Liver (tissue), 10 donors: ENCODE measurements at places on chromosomes 7 and 10.
A peak's percentile ranks its signal among the peaks of the same experiment; 100 is the strongest.

GRCh38 chr10:131061216-131061615 is 250.3 kb downstream of the TCERG1L start:
- DNase-seq: no peak

DNA sequence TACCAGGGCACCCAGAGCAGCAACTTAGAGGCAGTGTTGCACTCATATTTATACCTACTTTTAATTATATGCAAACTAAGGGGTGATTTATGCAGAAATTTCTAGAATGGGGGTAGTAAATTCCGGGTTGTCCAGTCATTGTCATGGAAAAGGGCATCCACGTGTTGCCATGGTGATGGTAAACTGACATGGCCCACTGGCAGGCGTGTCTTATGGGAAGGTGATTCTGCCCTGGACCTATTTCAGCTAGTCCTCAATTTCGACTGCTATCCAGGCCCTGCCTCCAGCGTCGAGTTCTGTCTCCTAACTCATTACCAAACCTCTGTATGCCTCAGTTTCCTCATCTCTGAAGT is 12.8 kb downstream of the SNX8 start:
- no peak for DNase-seq

GRCh38 chr7:71132127-71132376 is at the start of gene GALNT17:
GALNT17 (plus strand) TSS chr7:71132144.
- DNase-seq: no peak

DNA sequence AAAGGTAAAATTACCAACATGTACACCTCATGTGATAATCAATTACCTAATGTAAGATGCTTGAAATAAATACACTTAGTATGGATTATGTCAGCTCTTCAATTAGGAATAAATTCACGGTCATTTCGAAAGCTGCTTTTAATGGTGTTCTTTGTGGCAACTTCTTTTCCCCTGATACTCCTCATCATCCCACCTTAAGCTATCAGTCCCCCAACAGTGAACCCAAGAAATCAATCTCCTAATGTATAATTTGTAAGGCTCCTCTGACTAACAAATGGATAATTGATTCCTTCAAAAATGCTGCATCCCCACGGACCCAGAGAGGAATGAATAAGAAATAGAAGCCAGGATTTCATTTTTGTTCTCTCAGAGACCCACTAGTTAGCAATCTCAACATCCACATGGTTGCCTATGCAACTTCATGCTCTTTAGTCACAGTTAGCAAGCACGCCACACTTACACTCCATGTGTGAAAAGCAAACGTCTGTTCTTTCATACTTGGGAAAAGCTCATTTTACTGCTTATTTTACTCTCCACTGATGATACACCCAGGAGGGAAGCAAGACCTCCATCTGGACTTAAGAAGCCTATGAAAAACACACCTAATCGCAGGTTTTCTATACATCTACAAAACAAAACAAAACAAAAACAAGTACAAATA is 70.1 kb downstream of the VPS41 start:
- DNase-seq: no peak

DNA sequence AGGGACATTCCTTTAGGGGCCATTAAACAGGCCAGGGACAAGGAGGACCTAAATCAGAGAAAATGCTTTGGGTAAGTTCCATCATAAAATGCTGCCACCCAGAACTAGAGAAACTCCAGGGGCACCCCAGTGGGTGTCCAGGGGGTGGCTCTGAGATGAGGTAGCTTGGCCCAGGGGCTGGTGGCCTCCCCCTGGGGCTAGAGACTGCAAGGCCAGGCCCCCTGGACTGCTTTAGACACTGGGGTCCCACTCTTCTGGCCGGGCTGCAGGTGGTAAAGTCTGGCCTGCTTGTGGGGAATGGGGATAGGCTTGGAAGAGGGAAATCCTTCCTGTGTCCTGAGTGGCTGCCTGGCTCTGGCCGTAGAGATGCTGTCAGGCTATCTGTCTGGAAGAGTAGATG is 169.6 kb upstream of the PODXL start:
- DNase-seq: no peak

GRCh38 chr10:94320285-94320914 is 42.3 kb downstream of the NOC3L start:
- DNase-seq: peak; percentile 75

DNA sequence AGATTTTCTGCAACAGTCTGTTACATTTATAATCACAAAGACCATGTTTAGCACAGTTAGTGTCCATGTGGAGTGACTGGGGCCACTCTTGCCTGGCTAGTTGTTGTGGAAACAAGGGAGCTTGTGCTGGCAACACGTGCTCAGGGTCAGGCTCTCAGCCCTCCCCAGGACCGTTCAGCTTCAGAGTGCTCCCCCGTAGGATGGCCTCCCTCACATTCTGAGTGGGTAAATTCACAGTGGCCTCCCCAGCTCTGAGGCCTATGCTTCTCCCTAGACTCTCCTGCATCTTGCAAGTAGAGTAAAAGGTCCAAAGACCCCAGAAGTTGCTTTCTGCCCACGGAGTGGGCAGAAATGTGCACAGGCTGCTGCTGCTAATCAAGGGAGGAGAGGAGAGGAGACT is 122.3 kb downstream of the ADCY1 start:
- peak; percentile 26 for DNase-seq

- no peak for DNase-seq
Measured at GRCh38 chr7:12137283-12137682, 73.8 kb upstream of the TMEM106B start.

- DNase-seq: no peak
Measured at GRCh38 chr10:31646519-31646918, 282.1 kb downstream of the ARHGAP12 start.

GRCh38 chr7:25615593-25615992 is 387.3 kb upstream of the NPVF start:
- no peak for DNase-seq

DNA sequence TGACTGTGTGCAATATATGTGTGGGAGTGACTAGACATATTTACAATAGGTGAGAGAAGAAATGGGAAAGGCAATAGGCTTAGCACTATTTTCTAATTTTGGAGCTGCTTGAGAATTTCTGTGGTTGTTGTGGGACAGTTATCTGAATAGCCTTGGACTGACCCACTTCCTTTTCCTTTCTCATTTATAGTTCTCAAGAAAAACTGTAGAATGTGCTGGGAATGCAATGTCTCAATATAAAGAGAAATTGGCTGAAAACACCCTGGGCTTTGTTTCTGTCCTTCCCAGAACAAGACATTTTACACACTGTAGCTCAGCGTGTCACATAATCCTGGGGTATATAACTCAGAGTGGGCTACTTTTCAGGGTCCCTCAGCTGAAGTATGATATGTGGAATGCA is 153.0 kb upstream of the RHOBTB1 start:
- DNase-seq: no peak
